ENCODE measurements at places on chromosomes 2 and 18.

DNA sequence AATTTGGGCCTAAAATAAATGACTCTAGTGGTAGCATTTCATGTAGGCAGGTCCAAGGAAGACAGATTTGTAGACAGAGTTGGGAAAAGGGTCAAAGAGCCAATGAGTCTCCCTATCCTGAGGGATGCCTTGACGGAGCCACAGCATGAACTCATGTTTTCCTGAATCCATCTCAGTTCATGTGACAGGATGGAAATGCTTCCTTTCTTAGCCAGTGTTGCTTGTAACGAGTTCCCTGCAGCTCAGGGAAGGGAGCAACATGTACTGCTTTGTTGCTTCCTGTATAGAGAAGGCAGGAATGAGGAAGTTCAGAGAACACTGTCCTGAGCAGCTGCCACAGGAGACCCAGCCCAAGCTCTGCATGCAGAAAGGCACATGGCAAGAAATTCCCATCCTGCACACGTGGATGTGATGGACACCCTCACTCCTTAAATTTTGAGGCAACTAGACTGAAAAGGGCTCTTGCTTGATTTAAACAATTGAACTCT lies 27.9 kb downstream of the TMEM17 start:
- DNase-seq, result no peak

DNA sequence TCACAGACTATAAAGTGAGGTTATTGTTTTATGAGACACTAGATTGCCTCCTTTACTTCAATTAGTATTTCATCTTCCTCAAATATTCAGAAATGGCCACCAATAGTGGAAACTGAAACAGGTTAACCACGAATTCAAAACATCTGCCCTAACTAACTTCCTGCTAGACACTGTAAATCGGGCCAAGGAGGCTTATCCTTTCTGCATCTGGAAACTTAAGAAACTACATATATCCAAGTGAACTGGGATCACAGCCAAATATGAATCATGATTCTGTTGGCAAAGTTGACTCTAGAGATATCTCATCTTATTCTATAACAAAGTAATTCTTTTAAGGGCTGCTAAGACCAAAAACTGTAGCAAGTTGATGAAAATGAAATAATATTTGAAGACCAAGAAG lies 136.6 kb upstream of the ZC3H15 start:
- DNase-seq, result peak; percentile 4

DNA sequence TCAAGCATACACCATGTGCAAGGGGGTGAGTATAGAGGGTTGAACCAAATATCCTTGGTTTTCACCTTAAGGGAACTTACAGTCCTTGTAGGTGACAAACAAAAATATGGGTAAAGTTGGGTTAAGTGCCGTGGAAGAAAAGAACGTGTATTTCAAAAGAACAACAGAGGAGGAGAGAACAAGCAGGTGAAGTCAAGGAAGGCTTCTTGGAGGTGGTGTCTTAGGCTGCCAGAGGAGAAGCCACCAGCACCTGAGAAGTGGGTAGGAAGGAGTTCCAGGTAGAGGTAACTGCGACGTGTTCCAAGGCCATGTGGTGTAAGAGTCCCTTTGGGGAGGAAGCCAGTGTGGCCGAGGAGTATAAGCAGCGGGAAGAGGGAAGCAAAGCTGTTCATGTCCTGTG lies 27.2 kb downstream of the CABLES1 start:
- DNase-seq, result no peak

GRCh38 chr18:74288041-74288440 lies 3.7 kb downstream of the CYB5A start:
- DNase-seq, result no peak

- DNase-seq, result no peak
These were observed 60.9 kb upstream of the CCBE1 start for GRCh38 chr18:59758106-59758505.

DNA sequence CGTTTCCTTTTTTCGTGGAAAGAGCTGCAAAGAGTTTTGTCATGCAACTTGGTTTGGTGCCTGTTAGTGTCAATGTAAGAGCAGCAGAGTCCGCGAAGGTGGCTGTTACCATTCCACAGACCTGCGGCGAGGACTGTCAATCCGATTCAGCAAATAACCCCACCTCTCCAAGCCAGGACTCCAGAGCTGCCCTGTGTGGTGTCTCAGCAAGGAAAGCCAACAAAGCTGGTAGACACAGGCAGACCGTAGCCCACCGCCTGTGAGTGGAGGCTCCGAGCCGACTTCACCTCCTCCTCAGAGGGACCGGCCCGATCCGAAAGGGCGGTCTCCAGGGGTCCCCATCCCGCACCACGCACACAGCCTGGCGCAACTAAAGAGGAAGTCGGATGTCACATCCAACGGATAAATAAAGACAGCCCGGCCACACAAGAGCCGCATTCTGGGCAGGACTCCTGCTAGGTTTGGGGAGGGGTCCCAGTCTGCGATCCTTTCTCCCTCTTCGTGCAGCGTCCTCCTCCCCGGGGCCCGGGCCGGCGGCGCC lies 819 bp downstream of the ANKRD44 start:
- no peak for DNase-seq

GRCh38 chr18:34493566-34494358 lies 216.3 kb upstream of the DTNA start:
- peak; percentile 52 for DNase-seq
